ENCODE measurements at places on chromosomes 13 and 19.

DNA sequence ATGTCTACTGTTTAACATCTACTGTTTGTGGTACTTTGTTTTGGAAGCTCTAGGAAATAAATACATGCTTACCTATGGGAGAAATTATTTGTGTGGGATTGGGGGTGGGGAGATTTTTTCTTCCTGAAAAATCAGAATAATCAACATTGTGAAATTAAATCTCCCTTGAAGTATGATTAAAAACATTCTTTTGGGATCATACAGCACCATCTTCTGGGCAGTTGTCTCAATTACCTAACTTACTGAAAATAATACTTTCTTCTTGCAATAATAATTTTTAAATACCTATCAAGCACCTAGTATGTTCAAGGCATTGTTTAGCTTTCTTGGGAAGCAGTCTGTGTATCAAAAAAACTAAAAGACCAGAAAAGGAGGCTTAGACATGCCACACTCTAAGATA, 576.5 kb upstream of the ARGLU1 start:
- no peak for DNase-seq

DNA sequence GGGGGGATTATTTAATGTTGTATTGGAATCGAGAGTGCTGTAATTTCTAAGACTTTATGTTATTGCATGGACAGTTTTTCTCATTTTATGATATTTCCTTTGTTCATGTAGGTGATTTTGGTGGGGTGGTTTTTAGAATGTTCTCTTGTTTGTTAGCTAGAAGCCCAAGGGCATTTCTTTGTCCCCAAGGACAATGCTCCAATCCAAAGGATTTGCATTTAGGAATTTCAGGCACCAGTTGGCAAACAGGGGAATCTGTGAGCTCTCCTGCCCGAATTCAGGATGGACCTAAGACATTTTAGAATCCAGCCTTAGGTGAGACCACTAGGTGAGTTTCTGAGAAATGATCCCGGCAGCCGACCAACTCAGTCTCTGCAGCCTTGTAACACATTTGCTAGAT, 324.9 kb downstream of the KCNRG start:
- no peak for DNase-seq

- no peak for DNase-seq
Measured at GRCh38 chr13:51635137-51635878, 51.0 kb downstream of the WDFY2 start.

DNA sequence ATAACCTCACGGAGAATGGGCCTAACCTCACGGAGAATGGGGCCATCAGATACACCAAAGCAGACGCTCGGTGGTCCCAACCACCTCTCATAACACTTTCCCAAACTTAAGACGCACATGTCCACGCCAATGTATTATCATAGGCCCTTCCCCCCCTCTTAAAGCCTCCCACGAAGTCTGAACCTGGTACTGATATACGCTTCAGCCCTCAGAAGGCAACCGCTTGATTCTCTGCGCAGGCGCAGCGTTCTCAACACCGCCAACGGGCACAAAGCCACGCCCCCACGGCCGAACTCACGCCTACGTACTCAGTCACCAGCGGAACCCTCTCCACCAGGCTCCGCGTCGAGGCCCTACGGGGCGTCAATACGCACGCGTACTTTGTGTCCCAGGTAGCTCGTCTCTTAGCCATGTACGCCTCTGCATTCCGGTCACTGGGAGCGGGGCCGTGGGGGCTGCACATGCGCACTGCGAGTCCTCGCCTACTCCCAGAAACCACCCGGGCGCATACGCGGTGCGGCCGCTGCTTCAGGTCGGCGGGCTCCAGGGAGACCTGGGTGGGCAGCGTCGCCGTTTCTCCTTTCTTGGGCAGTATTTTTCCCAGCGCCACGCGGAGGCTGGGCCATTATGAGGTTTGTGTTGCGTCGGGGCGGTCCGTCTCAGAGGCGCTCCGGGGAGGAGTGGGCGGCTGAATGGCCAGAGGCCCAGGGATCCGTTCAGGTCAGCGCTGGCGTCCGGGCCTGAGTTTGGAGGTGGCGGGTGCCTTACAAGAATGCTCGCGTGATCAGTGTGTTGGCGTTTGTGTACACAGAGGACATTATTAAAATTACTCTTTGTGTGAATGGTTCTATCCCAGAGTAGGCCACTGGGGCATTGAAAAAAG, 25.3 kb downstream of the ZNF582 start:
- DNase-seq: peak; percentile 80

GRCh38 chr19:11364935-11365334, 9.5 kb upstream of the SWSAP1 start:
- no peak for DNase-seq

- no peak for DNase-seq
Measured at GRCh38 chr13:29131881-29132668, 311.9 kb downstream of the MTUS2 start.

- no peak for DNase-seq
Measured at GRCh38 chr13:105979131-105980011, 556.1 kb downstream of the EFNB2 start.

DNA sequence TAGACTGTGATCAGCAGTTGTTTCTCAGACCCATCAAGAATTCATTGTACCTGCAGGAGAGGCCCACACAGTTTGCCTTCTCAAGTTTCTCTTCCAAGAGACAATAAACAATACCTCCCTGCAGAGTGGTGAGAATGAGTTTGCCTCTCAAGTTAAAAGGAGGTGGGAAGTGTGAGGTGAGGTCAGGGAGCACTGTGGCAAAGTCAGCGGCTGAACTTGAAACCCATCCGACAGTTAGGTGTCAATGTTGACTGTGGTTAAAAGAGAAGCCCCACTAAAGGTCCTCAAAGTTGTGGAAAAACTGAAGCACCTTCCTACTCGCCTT, 72.9 kb upstream of the TSC22D1 start:
- DNase-seq: no peak

- no peak for DNase-seq
Measured at GRCh38 chr19:40578442-40578908, 1.8 kb downstream of the SHKBP1 start.

DNA sequence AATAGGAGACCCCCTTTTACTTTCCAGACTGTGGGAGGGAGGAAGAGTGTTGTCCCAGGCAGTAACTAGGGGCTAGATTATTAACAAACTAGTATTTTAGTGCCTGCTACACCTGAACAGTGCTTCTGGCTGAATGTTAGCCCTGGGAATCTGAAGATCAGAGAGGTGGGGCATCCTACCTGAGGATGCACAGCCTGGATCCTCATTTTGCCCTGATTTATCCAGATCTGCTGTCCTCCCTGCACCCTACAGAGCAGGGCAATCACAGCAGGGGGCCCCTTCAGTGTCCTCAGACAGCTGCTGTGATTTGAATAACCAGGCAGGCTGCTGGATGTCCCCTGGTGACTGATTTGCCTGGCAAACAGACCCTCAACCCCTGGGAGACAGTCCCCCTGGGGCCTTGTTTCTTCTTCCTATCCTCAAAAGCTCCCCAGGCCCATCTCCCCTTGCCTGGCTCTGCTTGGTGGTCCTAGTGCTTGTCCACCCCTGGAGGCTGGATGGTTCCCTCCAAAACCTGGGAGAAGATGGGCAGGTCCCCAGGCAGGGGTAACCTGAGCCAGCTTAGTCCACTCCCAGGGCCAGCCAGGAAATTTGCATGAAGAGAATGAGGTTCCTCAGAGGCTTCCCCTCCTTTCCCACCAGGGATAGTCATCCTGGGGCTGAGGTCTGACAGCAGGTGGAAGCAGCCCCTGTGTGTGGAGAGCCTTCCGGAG, at the start of gene OVOL3:
TSS of gene OVOL3 (plus strand) at position 657 of the 713 bp plus-strand sequence. CDS start 60 bp downstream, outside the sequence.
- no peak for DNase-seq

DNA sequence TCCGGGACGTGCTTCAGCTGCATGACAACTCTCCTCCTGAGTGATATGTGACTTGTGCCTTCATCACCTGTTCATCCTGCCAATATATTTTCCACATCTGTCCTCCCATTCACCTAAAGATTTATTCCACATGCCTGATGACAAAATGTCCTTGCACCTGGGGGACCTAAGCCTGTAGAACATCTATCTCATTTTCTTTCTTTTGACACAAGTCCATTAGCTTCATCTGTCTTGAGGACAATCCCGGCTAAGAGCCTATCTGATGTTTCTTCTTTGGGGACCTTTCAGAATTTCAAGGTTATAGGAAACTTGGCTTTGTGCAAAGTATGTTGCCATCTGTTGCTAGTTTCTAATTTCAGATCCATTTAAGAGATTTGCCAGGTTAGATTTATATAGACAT, 41.1 kb downstream of the ITGBL1 start:
- DNase-seq: no peak

- DNase-seq: no peak
Measured at GRCh38 chr13:95533545-95534160, 18.9 kb upstream of the CLDN10 start.

DNA sequence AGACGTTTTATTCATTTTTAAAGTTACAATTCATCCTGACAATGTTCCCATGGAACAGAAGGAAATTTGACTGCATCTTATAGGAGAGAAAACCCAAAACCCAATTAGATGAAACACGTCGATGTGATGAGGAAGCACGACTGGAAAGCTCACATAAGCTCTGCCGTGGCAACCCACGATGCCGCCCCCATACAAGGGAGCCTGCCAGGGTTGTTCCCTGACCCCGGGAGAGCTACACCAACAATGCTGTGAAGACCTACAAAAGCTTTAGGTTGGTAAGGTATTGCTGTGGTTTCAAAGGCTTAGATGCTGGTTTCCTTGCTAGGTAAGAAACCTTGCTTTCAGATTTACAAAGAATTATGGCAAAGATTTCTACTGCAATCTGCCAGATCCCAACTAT, 393.1 kb downstream of the KLF12 start:
- no peak for DNase-seq

- DNase-seq: no peak
Measured at GRCh38 chr13:49841964-49842363, 49.5 kb upstream of the KPNA3 start.
